GM04504 (cell line): ENCODE measurements at places on chromosomes 13 and 19.

DNA sequence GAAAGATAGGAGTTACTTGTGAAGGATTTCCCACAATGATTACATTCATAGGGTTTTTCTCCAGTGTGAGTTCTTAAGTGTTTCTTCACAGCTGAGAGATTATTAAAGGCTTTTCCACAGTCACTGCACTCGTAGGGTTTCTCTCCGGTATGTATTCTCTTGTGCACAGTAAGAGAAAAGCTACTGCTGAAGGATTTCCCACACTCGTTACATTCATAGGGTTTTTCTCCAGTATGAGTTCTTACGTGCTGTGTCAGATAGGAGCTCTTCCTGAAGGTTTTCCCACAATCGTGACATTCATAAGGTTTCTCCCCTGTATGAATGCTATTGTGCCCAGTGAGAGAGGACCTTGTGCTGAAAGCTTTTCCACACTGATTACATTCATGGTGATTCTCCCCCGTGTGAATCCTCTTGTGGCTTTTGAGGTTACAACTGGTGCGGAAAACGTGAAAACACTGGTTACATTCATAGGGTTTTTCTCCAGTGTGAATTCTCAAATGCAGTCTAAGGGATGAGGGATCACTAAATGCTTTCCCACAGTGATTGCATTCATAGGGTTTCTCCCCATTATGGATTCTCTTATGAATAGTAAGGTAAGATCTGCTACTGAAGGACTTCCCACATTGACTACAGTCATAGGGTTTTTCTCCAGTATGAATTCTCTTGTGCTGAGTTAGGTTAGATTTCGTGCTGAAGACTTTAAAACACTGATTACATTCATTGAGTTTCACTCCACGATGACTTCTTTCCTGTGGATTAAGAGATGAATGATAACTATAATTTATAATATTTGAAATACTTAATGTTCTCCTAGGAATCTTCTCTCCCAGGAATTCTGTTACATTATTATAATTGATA is 20.6 kb downstream of the ZNF558 start:
- DNase-seq = no peak

- DNase-seq = no peak
Measured at GRCh38 chr13:91241221-91241933, 106.1 kb upstream of the MIR17HG start.

GRCh38 chr19:2922987-2923386 is 21.8 kb downstream of the ZNF77 start:
- DNase-seq = no peak

- DNase-seq = no peak
Measured at GRCh38 chr13:24854311-24854710, 90.3 kb downstream of the RNF17 start.

GRCh38 chr19:10891405-10892086 is 20.2 kb downstream of the CARM1 start:
- no peak for DNase-seq

GRCh38 chr19:3179739-3180293 is 1.2 kb downstream of the S1PR4 start:
- no peak for DNase-seq

- peak; percentile 83 for DNase-seq
Measured at GRCh38 chr13:110109910-110110309, 197.0 kb downstream of the COL4A1 start.

- DNase-seq = no peak
Measured at GRCh38 chr13:27028683-27029480, 142.7 kb downstream of the USP12 start.

GRCh38 chr13:83941701-83942335 is 59.5 kb upstream of the SLITRK1 start:
- no peak for DNase-seq

DNA sequence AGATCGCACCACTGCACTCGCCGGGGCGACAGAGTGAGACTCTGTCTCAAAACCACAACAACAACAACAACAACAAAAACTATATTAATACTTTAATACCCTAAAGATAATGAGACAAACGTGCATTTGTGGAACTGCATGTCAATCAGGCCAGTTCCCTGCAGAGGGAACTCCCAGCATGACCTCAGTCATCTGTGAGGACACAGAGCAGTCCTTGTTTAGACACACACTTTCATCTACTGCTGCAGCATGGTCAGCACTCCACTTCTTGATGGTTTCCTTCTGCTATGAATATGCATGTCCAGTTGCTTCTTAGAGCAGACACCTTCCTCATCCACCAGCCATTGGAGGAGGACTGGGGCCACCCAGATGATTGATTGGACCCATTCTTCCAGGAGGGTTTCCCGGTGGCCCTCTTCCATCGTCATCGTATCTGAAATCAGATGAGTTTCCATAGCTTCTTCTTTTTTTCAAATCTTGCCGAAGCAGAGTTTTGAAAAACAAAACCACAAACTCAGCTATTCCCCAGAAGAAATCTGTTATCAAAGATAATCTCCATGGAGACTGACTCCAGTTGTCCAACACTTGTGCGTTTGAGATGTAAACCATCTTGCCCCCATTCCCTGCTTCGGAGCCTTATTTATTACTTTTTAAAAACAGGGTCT is 26.5 kb downstream of the ZNF607 start:
- no peak for DNase-seq

- no peak for DNase-seq
Measured at GRCh38 chr13:59016250-59016649, 1147.5 kb downstream of the DIAPH3 start.

DNA sequence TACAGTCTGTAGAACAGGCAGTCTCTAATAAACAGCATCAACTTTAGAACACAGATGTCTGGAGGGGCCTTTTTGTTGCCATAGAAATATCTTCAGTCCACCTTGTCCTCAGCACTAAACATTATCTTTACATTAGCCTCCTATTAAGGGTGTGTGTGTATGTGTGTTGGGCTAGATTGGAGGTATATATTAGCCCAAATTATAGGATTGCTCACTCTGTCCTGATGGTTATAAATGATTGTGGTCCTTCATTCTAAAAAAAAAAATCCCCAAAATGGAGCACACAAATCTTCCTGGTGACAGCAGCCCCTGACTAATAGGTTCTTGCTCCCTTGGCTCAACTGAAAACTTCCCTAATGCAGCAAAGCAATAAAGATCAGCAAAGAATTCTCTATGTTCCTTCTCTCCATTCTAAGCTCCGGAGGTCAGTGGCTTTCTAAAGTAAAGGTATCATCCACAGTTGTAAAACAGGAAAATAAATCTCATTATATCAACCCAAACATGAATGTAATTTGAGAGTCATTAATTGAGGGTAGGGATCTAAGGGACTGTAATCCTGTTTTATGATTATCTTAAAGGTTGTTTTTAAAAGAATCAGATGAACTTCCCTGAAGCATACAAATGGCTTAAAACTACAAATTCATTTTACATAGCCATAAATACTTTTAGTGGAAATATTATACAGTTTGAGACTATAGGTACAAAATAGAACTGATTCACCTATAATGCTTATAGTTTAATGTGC is 232.7 kb downstream of the KLF12 start:
- no peak for DNase-seq

GRCh38 chr19:33618884-33619283 is 2.9 kb upstream of the CHST8 start:
- no peak for DNase-seq

DNA sequence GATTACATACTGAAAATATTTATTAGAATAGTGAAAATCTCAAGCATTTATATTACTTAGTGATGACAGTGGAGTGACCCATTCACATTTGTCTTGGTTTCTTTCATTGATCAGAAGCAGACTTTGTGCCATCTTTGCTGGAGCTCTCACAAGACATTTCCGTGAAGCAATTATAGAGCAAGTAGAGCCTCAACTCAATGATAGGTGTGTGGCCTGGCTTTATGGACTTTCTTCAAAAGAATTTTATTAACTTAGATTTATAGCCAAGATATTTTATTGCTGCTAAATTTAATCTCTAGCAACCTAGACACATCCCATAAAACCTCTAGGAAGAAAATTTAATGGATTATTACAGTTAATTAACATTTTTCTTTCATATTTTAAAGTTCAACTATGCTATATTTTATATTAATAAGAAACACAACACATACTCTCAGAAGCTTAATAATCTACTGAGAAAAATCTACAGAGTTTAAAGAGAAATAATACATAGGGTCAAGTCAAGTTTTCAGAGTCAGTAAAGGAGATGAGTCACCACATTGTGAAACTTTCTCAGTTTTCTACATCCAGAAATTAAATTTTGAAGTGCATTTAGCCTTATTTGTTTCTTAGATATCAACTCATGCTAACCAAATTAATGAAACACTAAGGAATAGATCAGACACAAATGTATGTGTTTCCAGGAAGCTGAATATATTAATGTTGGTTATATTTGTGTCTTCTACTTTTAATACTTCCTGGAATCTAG is 160.5 kb downstream of the LACC1 start:
- DNase-seq = peak; percentile 8

GRCh38 chr13:78239714-78240113 is 321.1 kb upstream of the EDNRB start:
- DNase-seq = no peak

DNA sequence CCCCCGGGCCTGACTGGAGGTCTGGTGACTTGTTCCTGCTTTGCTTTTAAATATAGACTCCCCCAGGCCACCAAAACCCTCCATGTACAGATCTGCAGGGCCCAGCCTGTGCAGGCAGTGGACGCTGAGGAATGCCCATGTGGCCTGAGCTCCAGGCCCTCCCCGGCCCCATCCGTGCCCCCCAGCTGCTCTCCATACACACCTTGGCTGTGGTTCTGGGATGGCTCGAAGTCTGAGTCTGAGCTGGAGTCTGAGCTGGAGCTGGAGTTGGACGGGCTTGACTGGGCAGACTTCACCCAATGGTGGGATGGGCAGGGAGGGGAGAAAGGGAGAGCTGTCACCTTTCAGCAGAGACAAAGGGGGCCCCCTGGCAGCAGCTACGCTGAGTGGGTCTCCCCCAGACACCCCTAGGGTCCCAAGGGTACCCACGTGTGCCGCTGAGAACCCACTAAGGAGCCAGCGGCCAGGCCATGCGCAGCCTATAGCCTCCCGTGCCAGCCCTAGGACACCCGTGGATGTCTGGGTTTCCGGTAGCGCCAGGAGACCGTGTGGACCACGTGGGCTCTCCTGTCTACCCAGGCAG is 61.9 kb downstream of the MLLT1 start:
- no peak for DNase-seq

DNA sequence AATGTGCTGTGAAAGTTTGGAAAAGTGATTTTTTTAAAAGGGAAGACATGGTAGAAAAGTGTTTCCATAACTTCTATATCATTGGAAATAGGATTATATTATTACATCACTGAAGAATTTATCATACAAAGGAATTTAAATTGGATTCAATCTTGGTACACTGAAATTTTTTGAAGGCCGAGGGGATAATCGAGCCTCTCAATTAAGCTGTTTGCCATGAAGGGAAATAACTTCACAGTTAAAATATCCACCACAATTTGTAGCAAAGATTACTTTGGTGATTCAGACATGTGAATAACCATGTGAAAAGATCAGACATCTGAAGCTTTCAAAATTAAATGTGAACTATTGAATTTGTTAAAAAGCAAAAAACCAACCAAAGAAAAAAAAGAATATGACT is 215.3 kb downstream of the KLF5 start:
- DNase-seq = peak; percentile 30

- DNase-seq = peak; percentile 40
Measured at GRCh38 chr19:19459707-19460251, 54.3 kb downstream of the GATAD2A start.

- DNase-seq = no peak
Measured at GRCh38 chr19:13906521-13906904, 512 bp downstream of the CC2D1A start.

DNA sequence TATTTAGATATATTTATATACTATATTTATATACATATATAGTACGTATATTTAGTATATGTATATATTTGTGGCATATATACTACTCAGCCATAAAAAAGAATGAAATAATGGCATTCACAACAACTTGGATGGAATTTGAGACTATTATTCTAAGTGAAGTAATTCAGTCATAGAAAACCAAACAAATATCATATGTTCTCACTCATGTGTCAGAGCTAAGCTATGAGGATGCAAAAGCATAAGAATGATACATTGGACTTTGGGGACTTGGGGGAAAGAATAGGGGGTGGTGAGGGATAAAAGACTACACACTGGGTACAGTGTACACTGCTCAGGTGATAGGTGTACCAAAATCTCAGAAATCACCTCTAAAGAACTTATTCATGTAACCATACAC is 1015.7 kb downstream of the EFNB2 start:
- no peak for DNase-seq

GRCh38 chr13:113187883-113188665 is 20.4 kb downstream of the PCID2 start:
- no peak for DNase-seq

DNA sequence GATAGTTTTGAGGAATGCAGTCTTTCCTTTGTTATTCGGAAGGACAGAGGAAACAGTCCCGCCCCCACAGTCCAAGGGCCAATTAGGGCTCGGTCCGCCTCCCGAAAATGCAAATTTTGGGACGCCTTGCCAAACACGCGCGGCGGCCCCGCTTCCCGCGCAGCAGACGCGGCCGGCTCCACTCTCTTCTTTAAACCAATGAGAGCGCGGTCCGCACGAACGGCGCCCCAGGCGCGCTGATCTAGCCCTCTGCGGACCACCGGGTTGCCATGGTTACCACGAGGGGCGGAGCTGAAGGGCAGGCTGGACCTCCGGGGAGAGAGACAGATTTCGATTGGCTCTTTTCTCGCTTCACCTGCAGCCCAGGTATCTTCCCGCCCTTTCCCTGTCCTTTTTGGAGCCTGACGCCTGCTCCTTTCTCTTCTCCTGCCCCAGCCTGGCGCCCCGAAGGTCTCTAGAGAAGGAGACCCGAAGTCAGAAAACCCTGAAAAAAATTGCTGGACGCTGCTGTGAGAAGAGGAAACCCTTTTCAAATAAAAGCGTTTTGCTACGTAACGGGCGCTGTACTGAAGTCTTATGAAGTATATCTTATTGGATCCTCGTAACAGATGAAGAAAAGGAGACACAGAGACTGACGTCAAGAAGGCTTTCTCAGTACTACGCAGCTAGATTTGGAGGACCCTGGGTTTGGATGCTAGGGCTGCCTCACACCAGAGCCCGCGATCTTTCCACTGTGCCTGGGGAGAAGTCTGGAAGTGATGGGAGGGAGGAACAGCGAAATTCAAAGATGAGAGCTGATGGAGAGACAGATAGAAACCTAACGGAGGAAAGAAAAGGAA is 2.0 kb downstream of the PTH2 start:
- no peak for DNase-seq

GRCh38 chr13:94119360-94119936 is 360.0 kb downstream of the DCT start:
- DNase-seq = no peak

DNA sequence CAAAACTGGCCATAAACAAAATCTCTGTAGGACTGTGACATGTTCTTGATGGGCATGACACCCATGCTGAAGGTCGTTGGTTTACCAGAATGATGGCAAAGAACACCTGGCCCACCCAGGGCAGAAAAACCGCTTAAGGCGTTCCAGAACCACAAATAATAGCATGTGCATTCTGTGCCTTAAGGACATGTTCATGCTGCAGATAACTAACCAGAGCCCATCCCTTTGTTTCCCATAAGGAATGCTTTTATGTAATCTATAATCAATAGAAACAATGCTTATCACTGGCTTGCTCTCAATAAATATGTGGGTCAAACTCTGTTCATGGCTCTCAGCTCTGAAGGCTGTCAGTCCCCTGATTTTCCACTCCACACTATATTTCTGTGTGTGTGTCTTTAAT is 11.2 kb upstream of the ZNF578 start:
- DNase-seq = no peak
